ENCODE measurements at places on chromosomes 2 and 18. TPM values are rescaled to one million over a fixed set of nuclear protein-coding genes. Genes with fewer than 3 reads are reported as not detected.

DNA sequence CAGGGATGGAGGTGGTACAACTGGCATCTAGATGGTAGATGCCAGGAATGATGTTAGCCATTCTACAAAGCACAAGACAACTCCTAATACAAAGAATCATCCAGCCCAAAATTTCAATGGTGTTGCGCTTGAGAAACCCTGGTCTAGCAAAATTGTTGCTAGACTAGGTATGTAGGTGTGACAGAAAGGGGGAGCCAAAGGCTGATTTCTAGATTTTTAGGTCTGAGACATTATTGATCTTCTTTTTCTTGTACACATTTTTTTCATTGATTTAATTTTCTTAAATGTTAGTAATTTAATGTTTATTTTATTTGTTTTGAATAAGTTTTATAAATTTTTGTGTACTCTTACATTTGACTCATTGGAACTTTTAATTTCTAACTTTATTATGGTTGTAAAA is 216.4 kb downstream of the FSIP2 start:
- DNase-seq, result no peak

GRCh38 chr2:178452870-178453269 is 1.7 kb downstream of the PJVK start:
- DNase-seq, result no peak

- DNase-seq, result peak; percentile 36
Observed at GRCh38 chr2:232873292-232873908, 3.3 kb downstream of the SNORC start.

- DNase-seq, result no peak
Observed at GRCh38 chr2:19361325-19361990, 3.0 kb upstream of the OSR1 start.

DNA sequence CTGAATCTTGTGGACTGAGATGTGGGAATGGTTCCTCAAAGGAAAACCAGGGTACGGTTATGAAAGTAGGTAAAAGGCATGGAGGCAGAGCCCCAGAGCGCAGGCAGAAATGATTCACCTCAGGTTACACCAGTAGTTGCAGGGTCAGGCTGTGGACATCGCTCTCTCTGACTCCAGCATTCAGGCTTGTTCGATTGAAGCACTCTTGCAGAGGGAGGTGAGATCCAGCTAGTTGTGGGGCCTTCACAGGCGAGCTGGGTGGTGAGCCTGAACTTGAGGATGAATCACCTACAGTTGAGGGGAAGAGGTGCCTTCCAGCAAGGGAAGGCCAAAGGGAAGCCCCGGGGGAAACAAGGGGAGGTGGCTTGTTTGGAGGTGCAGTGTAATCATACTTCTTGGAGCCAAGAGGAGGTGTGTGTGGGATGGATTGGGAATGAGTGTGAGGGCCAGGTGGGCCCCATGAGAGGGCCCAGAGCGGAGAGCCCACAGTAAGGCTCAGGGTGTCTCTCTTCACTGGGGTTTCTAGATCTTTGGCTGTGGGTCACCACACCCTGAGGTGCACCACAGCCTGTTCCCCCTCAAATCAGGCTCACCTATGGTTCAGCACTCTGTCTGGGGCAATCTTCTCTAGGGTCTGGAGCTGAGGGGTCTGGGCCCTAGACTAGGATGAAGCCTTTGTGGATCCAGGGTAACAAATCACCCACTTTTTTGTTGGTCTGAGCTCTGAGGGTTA is 48.5 kb upstream of the MCFD2 start:
- DNase-seq, result no peak

GRCh38 chr2:206189691-206190090 is 30.0 kb downstream of the EEF1B2 start:
- DNase-seq, result no peak

DNA sequence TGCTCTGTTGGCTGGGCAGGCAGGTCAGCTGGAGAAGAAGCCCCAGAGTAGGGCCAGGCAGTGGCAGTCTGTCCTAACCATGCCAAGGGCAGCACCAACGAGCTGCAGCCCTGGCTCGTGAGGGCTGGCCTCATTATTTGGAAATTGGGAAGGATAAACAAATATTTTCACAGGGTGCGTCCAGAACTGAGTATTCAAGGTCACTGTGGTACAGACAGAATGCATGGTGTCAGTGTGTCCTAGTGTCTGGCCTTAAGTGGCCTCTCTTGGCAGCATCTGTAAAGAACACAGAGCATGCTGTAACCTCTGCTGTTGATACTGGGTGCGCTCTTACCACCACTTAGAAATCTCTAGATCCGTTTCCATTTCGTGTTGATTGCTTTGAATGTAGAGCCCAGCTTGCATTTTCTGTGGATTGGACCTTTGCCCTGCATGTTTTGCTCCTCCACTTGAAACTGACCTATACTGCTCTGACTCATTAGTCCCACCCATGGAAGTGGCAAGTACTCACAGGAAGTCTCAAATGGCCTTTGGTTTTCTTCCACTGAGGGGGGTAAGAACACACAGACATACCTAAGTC is 88.2 kb downstream of the GREB1L start:
- DNase-seq, result no peak

DNA sequence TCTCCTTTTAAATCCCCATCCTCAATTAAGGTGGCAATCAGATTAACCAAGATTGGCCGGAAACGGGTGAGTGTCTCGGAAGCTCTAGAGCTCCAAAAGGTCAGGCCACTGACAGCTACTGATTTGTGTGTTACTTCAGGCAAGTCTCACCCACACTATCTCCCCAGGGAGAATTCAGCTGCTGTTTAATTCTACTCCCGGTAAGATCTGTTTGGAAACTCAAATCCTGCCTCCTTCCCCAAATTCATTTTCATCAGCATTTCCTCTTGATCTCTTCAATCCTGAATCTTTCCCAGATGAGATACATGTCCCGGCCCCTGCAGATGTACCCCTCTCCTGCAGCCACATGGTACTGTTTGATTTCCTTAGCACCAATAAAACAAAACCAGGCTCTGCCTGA is 34.9 kb downstream of the EFR3B start:
- no peak for DNase-seq

- DNase-seq, result no peak
Observed at GRCh38 chr2:143890798-143891197, 629.1 kb downstream of the ZEB2 start.

GRCh38 chr2:158994920-158995676 is 26.7 kb downstream of the TANC1 start:
- DNase-seq, result no peak

- DNase-seq, result peak; percentile 78
Observed at GRCh38 chr18:79395761-79396404, at the start of gene NFATC1. Gene NFATC1, plus strand, starts transcription at chr18:79395930. Its CDS starts 295 bp downstream, at chr18:79396225.

GRCh38 chr2:220096406-220096805 is 469.0 kb downstream of the SLC4A3 start:
- DNase-seq, result no peak

- no peak for DNase-seq
Observed at GRCh38 chr2:52498077-52498750, 1269.4 kb upstream of the CHAC2 start.

GRCh38 chr2:164877169-164877568 is 35.5 kb upstream of the COBLL1 start:
- DNase-seq, result no peak

- DNase-seq, result no peak
Observed at GRCh38 chr18:67265464-67266245, 250.9 kb downstream of the DSEL start.

The GULP1 gene
- not detected for polyA plus RNA-seq

The NMUR1 gene
- polyA plus RNA-seq, result 0.07 TPM

The ADD2 gene
- polyA plus RNA-seq, result 3.3 TPM

The KIF3C gene
- 1.1 TPM for polyA plus RNA-seq

The RESP18 gene
- not detected for polyA plus RNA-seq

The KIF5C gene
- 0.46 TPM for polyA plus RNA-seq

The CGREF1 gene
- polyA plus RNA-seq, result 0.38 TPM

The MOGAT1 gene
- polyA plus RNA-seq, result not detected

The LYPD6B gene
- not detected for polyA plus RNA-seq
